ENCODE measurements at places on chromosomes 5 and 9.

GRCh38 chr9:89747596-89747995, 142.8 kb downstream of the GADD45G start:
- DNase-seq: no peak

- no peak for DNase-seq
Observed at GRCh38 chr9:14198841-14199455, 115.0 kb downstream of the NFIB start.

GRCh38 chr5:59559323-59559722, 334.2 kb downstream of the PDE4D start:
- DNase-seq: no peak

- DNase-seq: no peak
Observed at GRCh38 chr9:98657897-98658296, 50.8 kb downstream of the GABBR2 start.

DNA sequence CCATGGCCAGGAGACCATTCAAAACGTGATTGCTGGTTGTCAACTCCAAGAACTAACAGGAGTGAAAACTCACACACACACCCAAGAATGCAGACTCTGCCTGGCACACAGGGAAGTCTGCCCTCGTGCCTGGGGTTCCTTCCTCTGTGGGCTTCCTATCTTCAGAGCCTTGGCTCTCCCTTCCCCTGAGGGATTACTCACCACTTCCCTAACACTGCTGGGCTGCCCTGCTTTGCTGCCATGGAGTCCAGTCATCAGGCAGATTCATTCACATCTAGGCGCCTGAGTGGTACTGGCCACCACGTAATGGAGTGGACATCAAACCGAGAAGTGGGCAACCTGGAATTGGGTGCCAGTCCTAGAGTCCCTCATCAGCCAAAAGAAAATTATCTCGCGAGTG, 76.4 kb upstream of the PRSS3 start:
- no peak for DNase-seq

- no peak for DNase-seq
Observed at GRCh38 chr5:139100825-139101224, 97.3 kb downstream of the SIL1 start.

DNA sequence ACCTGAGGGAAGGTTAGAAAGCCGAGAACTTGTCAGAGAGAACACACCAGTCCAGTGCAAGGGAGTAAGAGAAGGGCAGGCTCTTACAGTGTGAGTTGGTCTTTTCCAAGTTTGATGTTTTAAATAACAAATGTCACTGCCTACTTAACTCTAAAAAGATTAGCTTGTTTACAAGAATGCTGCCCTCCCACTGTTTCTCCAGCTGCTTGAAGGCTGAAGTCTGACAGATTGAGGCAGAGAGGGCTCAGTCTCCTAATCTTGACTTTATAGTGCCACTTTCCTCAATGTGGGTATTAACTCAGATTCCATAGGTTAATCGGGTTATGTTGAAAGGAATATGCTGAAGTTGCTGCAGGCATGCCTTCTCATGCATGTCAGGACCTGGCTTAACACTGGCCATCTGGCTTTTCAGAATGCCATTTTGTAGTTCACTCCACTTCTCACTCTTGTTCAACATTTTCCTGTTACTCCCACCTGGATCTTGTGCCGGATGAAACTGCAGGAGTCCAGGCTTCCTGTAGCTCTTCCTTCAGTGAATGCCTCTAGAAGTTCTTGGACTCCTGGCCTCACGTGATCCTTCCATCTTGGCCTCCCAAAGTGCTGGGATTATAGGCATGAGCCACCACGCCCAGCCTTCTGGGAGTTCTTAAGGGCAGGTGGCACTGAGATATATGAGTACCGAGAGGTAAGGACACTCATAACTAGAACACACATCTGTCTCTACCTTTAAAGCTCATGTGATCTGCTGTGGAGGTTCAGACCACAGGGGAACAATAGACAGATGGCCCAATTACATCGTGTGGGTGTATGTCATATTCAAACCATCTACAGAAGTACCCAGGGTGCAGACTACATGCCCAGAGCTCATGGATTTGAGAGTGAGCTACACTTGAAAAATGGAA, 249.7 kb downstream of the ARHGAP26 start:
- no peak for DNase-seq

DNA sequence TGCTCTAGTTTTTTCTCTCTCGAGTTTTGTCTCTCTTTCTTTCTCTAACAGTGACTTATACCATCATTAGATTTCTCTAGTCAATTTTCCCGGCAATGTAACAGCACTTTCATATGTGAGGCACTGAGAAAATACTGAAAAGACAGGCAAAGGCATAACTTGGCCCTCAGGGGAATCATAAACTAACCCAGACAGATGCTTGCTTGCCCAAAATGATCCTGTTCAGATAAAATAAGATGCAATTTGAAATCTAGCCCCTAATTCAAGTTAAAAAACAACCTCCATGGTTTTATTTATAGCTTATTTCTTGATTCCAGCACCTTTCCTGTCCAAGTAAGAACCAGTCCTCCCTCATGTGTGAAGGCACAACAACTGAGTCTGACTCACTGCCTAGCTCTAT, 294.6 kb downstream of the GAS1 start:
- DNase-seq: no peak

DNA sequence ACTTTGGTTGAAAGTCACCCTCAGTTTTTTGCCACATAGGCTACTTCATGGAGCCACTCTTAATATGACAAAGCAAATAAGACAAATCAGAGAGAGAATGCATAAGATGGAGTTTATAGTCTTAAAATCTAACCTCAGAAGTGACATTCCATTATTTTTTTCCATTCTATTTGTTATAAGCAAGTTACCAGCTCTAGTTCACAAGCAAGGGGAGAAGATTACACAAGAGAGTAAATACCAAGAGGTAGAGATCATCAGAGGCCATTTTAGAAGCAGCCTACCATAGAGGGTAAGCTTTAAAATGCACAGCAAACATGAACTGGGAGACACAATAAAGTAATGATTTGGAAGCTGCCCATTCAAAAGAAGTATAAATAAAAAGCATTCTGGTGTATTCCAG, 651.3 kb upstream of the MEF2C start:
- no peak for DNase-seq

- no peak for DNase-seq
Observed at GRCh38 chr9:81022177-81022576, 667.2 kb downstream of the TLE1 start.

- DNase-seq: no peak
Observed at GRCh38 chr9:78928625-78929405, 631.9 kb downstream of the PSAT1 start.

GRCh38 chr5:126917918-126918614, 112.3 kb downstream of the MARCHF3 start:
- DNase-seq: no peak

DNA sequence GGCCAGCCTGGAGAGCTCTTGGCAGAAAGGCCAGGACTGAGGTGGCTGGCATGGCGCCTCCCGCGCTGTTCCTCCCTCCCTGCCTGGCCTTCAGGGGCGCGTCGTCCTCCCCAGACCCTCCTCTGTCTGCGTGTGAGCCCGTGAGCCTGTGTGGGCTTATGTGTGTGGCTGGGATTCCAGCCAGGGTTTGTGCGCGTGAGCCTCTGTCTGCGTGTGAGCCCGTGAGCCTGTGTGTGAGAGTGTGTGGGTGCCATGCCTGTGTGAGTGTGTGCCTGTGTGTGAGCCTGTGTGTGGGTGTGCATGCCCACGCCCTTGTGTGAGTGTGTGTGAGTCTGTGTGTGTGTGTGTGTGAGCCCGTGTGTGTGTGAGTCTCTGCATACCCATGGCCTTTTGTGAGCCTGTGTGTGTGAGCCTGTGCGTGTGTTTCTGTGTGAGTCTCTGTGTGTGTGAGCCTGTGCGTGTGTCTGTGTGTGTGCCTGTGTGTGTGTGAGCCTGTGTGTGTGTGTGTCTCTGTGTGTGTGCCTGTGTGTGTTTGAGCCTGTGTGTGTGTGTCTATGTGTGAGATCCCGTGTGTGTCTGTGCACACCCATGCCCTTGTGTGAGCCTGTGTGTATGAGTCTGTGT, 13.0 kb downstream of the RXRA start:
- no peak for DNase-seq
